ENCODE measurements at places on chromosomes 3 and 15.

GRCh38 chr3:181855825-181856224 lies 144.1 kb downstream of the SOX2 start:
- no peak for DNase-seq

GRCh38 chr3:125116311-125117080 lies 60.7 kb upstream of the HEG1 start:
- DNase-seq = no peak

DNA sequence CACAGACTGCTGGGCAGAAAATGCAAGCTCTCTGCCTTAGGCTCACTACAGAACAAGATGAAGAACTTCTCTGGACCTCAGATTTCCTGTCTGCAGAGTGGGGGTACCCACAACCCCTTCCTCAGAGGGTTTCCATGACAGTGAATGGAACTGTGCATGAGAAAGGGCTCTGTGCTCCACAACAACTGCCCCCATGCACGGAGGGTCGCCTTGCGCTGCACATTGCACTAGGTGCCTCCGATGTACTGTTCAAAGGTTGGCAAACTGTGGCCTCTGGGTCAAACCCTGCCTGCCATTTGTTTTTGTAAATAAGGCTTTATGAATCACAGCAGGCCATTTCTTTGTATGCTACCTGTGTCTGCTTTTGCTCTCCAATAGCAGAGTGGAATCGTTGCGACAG lies 172.0 kb downstream of the RAB11A start:
- no peak for DNase-seq

GRCh38 chr15:88663141-88663621 lies 24.4 kb downstream of the ISG20 start:
- DNase-seq = no peak

GRCh38 chr15:68874788-68875187 lies 54.1 kb upstream of the ANP32A start:
- no peak for DNase-seq

GRCh38 chr3:158712443-158712842 lies 19.8 kb downstream of the RARRES1 start:
- DNase-seq = no peak

- DNase-seq = no peak
Observed at GRCh38 chr3:150748684-150749047, 14.3 kb downstream of the SIAH2 start.

GRCh38 chr3:115147329-115148141 lies 447 bp upstream of the ZBTB20 start:
- peak; percentile 98 for DNase-seq

- peak; percentile 59 for DNase-seq
Observed at GRCh38 chr3:128784232-128784631, 58.2 kb downstream of the RAB7A start.

GRCh38 chr3:80550174-80550573 lies 782.4 kb upstream of the ROBO1 start:
- DNase-seq = no peak

DNA sequence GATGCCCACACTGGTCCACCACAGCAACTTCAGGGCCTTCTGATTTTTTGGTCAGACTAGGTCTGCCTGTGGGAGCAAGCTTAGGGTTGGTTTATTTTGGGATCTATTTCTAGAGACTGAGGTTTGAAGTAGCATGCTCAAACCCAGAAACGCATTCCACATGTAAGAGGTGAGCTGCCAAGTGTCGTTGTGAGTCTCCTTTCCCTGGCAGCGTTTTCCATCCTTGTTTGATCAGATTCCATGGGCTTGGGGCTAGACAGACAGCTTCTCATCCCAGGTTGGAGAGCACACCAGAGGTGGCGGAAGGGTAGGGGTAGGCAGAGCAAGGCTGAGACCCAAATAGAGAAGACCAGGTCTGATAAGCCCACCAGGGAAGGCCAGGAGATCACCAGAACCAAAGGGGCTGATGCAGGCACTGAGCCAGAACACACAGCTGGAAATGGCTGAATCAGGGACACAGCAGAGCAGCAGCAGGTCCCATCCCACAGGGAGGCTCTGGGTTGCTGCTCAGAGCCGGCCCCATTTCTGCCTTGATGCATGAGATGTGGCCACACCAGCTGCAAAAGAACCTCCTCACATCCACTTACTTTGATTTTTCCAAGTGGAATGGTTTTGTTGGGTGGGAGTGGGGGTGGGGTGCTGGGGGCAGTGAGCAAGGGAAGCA lies 186.8 kb downstream of the THSD4 start:
- DNase-seq = no peak

GRCh38 chr3:136350557-136350956 lies 100.4 kb downstream of the PCCB start:
- no peak for DNase-seq

DNA sequence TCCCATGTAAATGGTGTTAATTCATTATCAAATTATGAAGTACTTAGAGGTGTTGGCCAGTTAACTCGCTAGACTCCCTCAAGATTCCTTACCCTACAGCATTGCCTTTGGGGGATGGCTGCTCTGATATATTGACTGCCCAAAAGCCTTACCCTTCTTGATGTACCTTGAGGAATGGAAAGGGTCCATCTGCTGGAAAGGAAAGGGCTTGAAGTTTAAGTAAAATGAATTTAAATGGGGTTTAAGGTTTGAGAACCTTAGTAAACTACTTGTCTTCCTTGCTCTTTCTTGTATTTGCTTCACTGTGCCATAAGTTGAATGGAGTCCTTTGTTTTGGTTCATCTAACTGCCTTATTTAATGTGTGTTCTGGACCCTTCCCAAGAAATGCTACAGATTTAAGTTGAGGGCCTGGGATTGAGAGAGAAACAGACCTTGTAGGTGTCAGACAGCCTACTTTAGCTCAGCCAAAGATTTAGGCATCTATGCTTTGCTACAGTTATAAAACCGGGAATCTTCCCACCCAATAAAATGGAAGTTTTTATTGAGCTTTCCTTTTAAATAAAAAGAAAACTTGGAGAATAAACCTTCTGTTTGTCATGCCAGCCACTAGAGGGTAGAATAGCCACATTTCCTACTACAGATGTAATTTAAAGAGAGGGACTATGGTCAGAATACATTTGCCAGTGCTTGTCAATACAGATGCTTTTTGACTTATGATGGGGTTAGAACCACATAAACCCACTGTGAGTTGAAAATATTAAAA lies 25.3 kb downstream of the CMSS1 start:
- DNase-seq = no peak

GRCh38 chr3:177443469-177443868 lies 246.2 kb upstream of the TBL1XR1 start:
- no peak for DNase-seq

DNA sequence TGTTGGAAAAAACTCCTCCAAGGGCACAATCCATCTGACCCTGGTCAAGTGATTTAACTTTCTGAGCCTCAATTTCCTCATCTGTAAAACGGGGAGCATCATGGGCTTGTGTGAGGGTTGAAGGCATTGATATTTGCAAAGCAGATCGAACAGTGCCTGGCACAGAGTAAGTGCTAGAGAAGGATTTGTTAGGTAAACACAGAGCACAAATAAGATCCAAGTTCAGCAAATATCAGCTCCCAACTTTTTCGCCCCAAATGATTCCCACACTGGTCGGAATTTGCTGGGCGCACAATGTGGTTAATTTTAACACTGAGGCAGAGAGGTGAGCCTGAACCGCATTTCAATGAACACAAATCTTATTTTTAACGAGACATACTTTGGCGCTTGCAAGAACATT lies 76.3 kb upstream of the ATP2B2 start:
- DNase-seq = no peak

- DNase-seq = no peak
Observed at GRCh38 chr3:99970198-99970597, 144.1 kb downstream of the FILIP1L start.

GRCh38 chr15:31365032-31365654 lies 38.5 kb downstream of the KLF13 start:
- no peak for DNase-seq

DNA sequence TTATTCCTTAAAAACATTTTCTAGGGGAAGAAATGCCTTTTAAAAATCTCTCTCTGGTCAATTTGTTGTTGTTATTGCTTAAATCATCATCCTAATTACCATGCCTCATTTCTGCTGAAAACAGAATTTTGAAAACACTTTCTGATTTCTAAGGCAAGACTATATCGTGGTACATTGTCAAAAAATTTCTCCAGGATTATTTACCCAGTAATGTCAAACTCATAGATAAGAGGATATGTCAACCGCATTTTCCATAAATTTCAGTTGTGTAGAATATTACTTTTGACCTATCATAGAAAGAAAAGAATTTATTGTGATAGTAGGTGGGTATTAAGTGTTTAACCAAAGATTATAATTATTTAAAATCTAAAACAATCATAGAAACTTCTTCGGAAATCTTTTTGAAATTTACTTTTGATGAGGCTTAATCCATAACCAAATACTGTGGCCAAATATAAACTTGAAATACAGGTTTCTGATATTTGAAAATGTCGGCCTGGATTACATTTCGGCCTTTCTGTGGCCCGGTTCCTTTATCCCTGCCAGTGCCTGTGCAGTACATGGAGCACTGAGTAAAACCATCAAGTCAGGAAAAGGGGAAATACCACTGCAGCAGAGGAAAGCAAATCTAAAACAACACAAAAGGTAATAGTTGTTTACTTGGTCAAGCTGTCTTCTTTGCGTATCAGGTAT lies 173.4 kb downstream of the MYRIP start:
- no peak for DNase-seq

Data from activated CD4-positive, alpha-beta T cell treated with anti-CD3 and anti-CD28 coated beads for 4 hours (primary cell).